Thoracic aorta (tissue), 2 donors: ENCODE measurements at places on chromosomes 12 and 14.
A peak's percentile ranks its signal among the peaks of the same experiment; 100 is the strongest.

GRCh38 chr12:57590479-57590863, 521 bp upstream of the PIP4K2C start:
- no peak for DNase-seq

DNA sequence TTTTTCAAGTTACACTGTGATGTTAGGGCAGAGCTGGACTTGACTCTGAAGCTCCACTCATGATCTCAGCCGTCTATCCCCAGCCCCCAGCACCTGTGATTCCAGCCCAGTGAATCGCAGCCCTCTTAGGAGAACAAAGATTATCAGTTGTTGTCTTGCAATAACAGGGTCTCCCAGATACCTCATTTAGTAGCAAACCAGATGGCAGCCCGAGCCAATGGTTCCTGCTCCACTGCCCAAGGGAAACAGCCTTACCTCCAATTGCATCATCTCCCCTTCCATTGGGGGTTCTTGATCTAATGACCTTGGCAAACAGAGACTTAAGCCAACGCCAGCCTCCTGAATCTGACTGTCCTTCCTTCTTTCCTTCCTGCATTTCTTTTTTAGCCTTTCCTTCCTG, 371.2 kb downstream of the BCL11B start:
- no peak for DNase-seq

DNA sequence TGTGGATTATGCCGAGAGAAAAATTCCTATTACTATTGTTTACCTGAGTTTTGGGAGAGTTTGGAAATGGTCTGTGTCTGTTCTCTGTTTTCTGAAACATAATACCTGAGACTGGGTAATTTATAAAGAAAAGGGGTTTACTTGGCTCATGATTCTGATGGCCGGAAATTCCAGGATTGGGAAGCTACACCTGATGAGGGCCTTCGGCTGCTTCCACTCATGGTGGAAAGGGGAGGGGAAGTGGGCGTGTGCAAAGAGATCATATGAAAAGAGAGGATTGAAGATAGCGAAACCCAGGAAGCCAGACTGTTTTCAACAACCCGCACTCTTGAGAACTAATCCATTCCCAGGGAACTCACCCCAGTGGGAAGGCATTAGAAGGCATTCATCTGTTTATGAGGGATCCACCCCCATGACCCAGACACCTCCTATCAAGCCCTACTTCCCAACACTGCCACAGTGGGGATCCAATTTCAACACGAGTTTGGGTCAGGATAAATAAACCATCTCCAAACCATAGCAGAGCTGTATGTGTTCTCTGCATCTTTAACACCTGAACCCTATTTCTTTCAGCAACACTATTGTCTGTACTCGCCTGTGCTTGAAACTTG, 51.1 kb downstream of the APAF1 start:
- DNase-seq = no peak

DNA sequence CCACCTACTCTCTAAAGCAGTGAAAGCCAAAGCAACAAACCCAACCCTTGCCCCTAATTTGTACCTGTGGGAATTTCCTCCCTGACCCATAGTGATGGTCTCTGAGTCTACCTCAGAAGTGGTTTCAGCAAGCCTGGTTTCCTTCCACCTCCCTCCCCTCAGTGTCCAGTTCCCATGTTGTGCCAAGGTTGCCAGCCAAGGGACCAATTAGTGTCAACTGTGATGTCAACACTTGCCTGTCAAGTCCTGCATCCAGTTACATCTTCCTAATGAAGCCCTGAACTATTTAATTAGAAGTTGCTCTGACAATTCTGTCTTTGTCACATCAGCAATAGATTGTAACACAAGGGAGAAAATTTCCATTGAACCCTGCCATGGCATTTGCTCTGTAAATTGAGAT, 194.4 kb upstream of the CCDC196 start:
- no peak for DNase-seq

- no peak for DNase-seq
Measured at GRCh38 chr14:105426416-105427130, 6.9 kb downstream of the MTA1 start.

DNA sequence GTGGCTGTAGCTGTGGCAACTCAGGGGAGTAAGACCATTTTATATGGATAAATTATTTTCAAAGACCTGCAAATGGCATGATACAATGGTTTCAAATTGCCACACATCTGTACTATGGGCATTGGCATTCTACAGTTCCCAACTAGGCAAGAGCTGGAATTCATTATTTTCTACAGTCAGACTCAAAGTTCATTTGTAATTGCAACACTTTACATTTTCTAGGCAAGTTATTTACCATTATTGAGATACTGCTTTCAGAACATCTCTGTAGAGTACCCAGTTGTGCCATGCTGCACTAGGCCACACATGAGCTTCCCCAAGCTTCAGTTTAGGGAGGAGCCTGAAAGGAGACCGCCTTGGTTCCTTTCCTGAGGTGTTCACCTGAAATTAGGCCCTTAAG, 8.0 kb upstream of the ATG14 start:
- no peak for DNase-seq

GRCh38 chr14:40760704-40761103, 846.0 kb upstream of the LRFN5 start:
- DNase-seq = no peak

DNA sequence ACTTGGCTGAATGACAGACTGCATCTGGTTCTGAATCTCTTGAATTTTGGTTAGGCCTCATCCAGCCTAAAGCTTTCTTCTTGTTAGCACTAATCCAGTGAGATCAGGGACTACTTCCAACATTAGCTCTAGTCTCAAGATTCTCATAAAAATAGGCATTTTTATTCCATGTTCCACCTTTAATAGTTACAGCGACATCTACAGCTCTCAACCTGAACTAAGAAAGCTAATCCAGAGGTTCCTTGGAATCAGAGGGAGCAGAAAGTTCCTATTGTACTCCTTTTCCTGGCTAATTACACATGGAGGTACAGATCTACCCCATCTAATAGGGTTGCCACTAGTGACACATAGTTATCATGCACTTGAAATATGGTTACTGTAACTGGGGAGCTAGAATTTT, 391.9 kb downstream of the RMST start:
- DNase-seq = no peak

- no peak for DNase-seq
Measured at GRCh38 chr12:90816353-90817089, 138.5 kb downstream of the CCER1 start.

- no peak for DNase-seq
Measured at GRCh38 chr14:34507459-34507858, 32.0 kb downstream of the EAPP start.

DNA sequence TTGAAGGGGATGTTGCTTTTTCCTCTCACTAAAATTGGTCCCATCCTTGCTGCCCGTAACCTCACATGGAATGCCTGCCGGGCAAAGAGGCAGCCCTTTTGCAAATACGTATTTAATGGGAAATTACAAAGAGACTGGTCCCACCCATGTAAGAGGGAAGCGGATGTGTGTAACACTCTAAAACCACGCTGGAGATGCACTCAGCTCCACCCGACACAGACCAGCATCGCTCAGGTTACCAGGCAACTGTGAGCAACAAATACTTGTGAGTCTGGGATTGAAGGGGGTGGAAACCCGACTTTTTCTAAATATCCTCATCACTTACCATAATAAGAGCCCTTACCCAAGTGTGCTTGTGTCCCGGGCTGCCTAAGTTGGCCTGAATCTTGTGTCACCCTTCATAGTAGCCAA, 47.7 kb downstream of the ELK3 start:
- DNase-seq = peak; percentile 39

GRCh38 chr14:68622856-68623255, 170.0 kb downstream of the ZFP36L1 start:
- DNase-seq = no peak

- DNase-seq = no peak
Measured at GRCh38 chr12:83132360-83132759, 445.7 kb downstream of the TMTC2 start.

- no peak for DNase-seq
Measured at GRCh38 chr14:69342928-69343525, 55.1 kb downstream of the ERH start.

DNA sequence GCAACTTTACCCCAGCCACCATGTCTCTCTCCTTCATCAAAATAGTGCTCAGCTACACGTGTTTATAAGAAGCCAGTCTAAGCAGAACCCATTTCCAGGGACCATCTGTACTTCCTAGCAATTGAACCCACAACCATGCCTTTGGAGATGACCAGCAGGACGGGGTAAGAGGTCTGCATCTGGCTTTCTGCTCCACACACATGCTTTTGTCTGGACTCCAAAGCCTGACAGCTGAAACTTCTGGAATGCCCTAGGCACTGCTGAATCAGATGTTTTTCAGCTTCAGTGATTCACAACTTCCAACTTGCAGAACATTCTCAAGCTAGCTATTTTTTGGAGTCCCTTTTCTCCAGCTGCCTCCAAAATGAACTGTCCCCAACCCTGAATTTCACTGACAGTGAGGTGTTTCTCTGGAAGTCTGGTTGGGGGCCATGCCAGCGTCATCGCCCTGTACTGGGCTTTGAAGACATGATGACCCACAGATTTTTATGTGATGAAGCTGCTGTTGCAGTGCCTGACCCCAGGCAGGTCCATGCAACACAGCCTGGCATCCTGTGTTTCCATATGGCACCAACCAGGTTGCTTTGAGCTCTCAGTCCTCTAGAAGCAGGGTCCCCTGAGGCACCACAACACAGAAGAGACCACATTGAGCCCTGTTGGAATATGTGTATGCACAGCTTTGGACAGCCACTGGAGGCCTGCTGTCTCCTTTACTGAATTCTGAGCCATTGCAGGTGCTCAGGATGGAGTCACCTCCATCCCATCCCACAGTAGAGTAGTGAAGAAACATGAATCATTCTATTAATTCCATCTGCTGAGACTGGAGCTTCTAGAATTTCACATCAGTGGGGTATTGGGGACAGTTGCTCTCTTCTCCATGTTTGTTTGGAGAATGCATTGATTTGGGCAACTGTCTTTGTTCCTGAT, 80.2 kb downstream of the NUAK1 start:
- no peak for DNase-seq

GRCh38 chr14:39396448-39396847, 35.8 kb downstream of the FBXO33 start:
- no peak for DNase-seq

GRCh38 chr12:80679346-80680131, 27.9 kb upstream of the MYF6 start:
- DNase-seq = no peak

DNA sequence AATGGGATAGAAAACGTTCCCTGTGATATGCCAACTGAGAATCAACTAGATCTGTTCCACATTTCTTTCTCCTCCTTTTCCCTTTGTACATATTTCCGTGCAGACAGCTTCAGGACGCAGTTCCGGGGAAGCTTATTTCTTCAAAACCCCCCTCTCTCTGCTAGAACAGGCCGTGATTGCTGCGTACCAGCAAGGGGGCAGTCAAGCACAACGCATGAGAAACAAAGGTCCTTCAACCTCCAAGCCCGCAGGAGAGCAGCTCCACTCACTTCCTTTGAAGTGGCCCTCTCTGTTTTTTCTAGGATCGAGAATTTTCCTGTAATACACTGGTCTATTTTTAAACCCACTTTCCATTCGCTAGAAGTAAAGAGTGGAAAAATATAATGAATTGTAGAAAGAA, 80.8 kb downstream of the ZNF664 start:
- DNase-seq = no peak
